Left ventricle myocardium inferior (tissue), 1 donor: ENCODE measurements at places on chromosomes 3 and 15. TPM values are rescaled to one million over a fixed set of nuclear protein-coding genes. Genes with fewer than 3 reads are reported as not detected.

GRCh38 chr3:172581757-172582166 is 58.5 kb upstream of the TNFSF10 start:
- no peak for DNase-seq

Gene KLHL6
- 0.69 TPM for total RNA-seq

Gene PYGO1
- total RNA-seq = 5.2 TPM

DNA sequence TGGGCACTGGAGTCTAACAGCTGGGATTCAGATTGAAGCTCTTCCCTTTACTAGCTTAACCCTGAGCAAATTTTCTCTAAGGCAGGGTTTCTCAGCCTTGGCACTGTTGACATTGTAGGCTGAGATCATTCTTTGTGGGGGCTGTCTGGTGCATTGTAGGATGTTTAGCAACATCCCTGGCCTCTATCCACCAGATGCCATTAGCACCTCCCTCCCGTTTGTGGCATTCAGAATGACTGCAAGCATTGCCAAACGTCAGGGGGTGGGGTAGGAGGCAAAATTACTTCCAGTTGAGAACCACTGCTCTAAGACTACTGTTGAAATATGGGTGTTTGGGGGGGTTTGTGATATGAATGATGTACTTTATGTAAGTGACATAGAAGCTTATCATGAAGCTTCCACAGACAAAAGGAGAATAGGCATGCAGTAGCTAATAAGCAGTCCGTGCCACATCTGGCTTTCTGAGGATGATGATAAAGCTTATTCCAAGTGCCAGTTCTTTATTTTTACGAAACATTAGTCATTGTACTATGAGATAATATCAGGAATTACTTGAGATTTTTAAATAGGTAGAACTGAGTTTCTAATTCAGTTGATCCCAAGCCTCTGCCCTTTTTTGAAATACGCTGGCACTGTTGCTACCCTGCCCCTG is 39.3 kb downstream of the NKIRAS1 start:
- no peak for DNase-seq

DNA sequence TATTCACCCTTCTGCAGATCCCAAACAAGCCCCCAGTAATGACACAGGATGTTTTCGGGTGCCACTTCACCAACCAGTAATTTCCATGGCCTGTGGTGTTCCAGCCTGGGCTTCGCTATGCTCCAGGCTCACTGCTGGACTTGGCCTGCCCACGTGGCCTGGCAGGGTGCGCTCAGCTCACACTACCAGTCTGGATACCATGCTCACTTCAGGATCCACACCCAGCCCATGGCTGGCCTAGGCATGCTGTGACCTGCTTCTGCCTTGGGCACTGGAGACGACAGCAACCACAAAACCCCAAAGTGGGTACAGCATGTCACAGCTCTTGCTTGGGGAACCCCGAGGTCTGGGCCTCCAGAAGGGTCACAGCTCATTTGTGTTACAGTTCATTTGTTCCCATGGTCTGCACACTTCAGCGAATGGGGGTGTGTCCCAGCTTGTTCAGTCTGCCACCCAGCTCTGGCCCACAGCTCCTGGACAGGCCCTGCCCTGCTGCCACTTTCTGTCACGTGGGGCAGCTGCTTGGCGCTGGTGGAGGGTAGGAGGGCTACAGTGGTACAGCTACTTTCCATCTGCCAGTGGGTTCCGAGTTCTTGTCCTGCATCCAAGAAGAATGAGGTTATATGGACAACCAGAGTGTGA is 650.8 kb downstream of the MCTP2 start:
- DNase-seq = no peak

- no peak for DNase-seq
These were observed 1.5 kb upstream of the PLXNB1 start for GRCh38 chr3:48431224-48432029.

DNA sequence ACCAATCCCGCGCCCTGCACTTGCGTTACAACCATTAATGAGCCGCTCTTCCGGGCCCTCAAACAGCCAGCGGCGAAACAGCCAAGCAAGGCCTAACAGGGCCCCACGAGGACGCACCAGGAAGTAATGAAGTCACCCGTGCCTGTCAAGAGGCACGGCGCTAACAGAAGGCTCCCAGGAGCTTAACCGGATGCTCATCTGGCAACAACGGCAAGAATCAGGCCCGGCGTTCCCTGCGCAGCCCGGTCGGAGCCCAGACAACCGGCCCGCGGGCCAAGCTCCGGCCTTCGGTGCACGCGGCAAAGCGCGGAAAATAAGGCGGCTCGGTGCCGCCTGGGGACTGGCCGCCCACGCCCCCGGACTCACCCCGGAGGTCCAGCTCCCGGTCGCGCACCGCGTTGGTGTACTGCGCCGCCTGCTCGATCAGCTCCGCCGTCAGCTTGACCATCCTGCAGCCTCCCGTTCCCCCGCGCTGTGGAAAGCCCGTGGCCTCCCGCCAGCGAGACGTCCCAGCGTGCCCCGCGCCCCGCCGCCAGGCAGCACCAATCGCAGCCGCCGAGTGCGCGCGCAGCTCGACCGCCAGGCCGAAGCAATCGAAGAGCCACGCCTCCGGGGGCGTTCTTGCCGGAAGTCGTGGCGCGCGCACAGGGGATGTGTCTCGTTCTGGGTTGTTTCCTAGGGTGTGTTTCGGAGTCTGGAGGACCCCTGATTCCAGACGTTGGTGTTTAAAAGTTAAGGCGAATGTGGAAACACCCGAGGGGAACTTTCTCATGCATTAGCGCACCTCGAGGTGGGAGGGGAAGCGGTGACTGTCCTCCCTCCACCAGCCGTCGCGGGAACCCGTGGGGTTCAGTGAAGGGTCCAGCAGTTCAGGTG is at the start of gene SNRPA1:
SNRPA1 (minus strand) TSS at position 518 of the 876 bp plus-strand sequence; CDS start at position 448, 70 bp downstream.
- DNase-seq = peak; percentile 99

Gene CCRL2
- 1.5 TPM for total RNA-seq

DNA sequence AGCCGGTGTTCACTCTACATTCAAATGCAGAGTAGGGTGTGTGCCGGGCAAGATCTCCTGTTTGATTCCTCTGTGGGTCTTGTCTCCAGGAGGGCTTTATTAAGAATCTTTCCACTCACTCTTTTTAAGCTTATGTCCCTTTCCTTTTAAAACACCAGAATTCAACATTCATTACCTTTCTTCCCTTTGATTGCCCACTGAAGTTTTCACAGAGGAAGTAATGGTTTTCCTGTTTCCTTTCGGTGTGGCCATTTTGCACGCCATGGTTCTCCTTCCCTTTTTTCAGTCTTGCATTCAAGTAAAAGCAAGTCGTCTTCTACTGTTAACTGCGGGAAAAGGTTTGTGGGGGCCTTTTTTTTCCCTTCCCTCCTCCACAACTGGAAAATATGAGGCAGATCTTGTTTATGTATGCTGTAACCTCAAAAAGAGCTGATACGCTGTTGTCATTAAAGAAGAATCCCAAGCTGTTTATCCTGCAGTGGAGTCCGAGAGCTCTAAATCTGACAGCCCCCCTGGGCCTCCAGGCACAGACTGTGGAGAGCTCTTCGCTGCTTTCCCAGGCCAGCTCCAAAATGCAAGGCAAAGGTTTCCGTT is 40.5 kb downstream of the FILIP1L start:
- peak; percentile 27 for DNase-seq

- DNase-seq = no peak
These were observed 22.6 kb upstream of the LYSMD4 start for GRCh38 chr15:99755692-99756409.

Gene IL5RA
- not detected for total RNA-seq

- no peak for DNase-seq
These were observed 22.5 kb upstream of the MUC20 start for GRCh38 chr3:195698325-195698646.

DNA sequence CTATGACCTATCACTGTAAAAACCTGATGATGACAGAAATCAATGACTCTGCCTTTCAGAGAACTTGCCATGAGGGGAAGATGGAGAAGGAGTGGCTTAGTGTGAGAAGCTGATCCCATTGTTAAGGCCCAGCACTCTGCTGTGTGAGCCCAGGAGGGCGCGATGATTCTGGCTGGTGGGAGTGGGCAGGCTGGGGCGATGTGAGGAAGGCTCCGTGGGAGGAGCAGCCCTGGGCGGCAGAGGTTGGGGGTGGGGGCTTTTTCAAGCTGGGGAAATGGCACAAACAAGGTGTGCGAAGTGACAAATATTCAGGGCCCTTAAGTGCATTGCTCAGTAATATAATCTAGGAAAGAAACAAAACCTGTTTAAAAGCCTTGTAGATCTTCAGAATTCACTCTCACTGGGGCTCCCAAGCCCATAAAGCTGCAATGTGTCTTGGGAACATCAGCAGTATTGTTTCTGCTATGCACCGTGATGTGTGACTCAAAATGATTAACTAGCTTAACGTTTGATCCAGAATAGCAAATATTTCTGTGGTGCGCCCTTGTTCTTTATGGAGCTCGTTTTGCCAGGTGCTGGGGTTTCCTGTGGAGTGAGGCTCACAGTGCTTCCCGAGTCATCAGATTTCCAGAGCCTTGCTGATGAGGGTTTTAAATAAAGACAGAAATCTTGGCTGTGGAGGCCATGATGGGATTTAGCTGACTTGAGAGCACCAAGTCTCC is 141.0 kb downstream of the CHDH start:
- no peak for DNase-seq

GRCh38 chr15:101318147-101318819 is 23.2 kb upstream of the SNRPA1 start:
- DNase-seq = no peak

Gene KNG1
- 0.14 TPM for total RNA-seq

Gene NANOGP8
- not detected for total RNA-seq

Gene HYAL1
- 52.2 TPM for total RNA-seq

- DNase-seq = no peak
These were observed 162.4 kb upstream of the STT3B start for GRCh38 chr3:31370380-31370666.

Gene TTLL3
- total RNA-seq = 10.2 TPM

DNA sequence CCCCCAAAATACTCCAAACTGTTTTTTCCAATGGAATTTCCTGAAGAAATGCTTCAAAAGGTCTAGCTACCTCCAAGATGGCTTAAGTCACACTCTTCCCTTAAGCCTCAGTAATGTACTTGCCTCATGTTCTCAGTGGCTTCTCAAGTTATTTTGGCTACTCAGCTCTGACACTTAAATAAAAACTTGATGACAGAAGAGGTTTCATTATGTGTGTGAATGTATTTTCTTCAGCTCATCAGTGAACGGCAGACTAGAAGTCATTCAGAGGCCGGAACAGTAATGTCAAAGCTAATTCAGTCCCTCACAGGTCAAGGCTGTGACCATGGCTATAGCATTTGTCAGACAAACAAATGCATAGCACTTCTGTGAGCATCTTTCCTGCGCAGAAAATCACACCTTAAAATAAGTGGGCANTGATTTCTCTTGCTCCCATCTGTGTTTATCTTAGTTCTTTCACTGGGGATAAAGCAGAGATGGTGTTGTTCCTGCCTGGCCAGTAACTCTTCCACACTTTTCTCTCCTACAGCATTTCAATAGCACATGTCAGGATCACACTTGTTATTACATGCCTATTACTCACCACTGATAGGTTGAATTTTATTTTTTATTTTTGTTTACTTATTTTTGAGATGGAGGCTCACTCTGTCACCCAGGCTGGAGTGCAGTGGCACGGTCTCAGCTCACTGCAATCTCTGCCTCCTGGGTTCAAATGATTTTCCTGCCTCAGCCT is 68.5 kb upstream of the PLCL2 start:
- no peak for DNase-seq

- DNase-seq = no peak
These were observed 115.1 kb downstream of the IQSEC1 start for GRCh38 chr3:12957824-12958792.
